DND-41 (cell line): ENCODE measurements at places on chromosomes 1 and 21.

DNA sequence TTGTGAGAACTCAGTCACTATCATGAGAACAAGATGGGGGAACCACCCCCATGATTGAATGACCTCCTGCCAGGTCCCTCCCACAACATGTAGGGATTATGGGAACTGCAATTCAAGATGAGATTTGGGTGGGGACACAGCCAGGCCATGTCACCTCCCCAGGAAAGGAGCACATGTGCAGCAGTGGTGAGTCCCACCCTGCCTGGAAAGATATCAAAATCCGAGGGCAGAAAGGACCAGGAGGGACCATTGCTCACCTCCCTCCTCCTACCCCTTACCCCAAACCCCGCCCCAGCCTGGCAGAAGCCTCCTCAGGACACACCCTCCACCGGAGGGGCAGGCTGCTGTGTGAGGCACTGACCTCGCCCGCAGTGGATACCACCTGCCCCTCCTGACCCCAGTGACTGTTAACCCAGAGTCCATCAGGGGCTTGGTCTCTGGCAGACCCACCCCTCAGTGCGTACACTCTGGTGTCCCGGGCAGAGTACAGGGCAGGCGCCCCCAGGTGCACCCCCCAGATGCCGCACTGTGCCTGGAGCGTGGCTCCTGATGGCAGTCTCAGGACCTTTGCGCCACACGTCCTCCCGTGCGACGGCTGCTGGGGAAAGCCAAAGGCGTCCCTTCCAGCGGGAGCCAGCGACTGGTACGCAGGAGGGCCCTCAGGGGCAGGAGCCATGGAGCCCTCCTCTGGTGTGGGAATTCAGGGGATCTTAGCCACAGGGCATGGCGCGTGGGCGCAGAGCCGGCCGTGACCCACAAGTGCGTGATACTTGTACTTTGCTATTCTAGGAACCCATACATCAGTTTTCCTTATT, 20.9 kb downstream of the PDXK start:
- no peak for DNase-seq

DNA sequence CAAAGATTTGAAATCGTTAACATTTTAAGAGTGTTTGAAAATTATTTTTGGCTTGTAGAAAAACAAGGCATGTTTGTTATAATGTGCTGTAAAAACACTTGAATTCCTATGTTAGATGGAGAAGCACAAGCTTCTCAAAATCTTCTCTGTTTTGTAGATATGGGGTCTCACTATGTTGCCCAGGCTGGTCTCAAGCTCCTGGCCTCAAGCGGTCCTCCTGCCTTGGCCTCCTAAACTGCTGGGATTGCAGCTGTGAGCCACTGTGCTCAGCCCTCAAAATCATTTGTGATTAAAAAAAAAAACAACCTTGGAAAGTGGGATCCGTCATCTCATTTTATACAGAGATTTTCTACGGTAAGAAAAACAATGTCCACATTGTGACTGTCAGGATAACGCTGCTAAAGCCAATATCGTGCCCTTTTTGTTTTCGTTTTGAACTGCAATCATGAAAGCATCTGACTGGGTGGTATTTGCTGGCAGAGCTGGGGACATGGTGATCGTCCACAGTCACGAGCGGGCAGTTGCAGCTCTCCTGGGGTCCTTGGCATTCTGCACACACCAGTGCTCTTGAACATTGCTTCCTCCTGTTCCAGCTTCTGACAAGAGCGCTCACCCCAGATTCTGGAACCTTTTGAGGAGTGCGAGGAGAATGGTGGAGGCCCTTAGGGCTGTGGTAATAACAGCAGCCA, 112.5 kb downstream of the PGBD5 start:
- no peak for DNase-seq

- peak; percentile 21 for DNase-seq
These were observed 9.6 kb downstream of the P3H1 start for GRCh38 chr1:42756956-42757891.

DNA sequence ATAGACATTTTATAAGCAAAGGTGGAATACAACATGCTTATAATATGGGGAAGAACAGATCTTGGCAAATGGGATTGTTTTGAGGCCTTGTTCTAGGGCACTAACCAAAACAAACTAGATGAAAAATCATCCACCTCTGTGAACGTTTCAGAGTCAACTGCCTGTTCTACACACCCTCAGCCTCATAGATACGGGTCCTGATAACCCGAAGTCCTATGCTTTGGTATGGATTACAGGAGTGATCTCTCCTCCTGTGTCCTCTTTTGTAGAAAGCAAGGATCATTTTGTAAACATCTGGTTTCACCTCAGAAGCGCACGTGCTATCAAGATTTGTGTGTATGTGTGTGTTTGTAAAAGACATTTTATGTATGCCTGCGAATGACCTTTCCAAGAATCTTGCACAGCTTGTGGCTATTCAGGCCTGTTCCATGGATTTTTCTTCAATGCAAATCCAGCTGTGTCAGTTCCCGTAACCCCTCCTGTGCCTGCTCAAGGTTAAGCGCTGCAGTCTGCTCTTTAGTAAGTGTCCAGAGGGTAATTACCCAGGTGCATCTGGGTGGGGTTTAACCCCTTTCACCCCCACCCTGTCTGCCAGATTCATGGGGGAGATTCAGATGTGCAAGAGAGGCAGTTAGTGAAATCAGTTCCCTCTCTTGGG, 132.4 kb downstream of the ROR1 start:
- no peak for DNase-seq

DNA sequence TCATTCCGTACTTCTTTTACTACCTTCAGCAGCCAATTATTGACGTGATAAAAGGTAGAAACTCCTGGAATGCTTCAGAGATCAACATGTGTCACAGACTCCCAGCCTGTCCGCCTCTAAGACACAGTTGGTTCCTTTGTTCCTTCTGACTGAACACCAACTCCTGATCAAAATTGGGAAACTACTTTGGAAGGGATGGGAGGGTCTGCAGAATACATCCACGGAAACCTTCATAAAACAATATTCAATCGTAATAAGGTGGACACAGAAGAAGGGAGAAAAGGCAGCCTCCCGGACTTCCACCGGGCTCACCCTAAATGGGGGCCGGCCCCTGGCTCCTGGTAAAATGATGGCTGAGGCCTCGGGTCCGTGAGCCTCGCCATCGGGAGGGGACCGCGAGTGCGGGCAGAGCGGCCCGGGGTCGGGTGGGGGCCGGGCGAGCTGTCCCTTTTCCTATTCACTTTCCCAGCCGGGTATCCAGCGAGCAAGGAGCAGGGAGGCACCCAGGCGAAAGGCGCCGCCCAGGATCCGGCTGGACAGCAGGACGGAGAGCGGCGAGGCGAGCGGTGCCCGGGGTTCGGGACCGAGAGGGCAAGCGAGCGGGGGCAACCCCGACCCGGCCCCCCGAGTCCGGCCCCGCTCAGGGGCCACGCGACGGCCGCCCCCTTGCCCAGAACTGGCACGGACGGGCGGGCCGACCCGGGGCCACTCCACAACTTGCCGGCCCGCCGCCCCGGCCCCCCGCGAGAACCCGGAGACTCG, 805 bp downstream of the NRIP1 start:
- DNase-seq, result peak; percentile 29

GRCh38 chr1:221543529-221544120, 198.3 kb downstream of the DUSP10 start:
- no peak for DNase-seq

DNA sequence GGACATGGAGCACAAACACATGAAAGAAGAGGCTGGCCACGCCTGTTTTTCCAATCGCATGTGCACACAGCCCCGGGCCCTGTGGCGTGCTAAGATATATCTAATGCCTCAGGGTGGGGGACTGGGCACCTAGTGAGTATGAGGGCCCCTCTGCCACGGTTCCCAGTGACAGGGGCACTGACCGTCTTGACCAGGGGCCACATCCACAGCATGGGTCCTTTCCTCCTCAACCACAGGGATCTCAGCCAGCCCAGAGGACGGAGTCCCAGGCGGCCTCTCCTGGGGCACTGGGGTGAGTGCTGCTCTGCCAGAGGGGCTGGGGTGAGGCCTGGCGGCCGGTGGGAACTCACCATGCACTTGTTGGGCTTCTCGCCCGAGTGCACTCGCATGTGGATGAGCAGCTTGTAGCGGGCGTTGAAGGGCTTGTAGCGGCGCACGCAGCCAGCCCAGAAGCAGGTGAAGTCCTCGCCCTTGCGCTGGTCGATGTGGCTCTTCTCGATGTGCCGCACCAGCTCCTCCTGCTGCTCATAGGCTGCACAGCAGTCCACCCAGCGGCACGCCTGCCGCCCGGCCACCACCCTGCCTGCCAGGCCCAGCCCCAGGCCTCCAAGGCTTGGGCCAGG, 134.7 kb downstream of the DMRTB1 start:
- no peak for DNase-seq

GRCh38 chr21:31326522-31327242, 17.4 kb downstream of the TIAM1 start:
- peak; percentile 65 for DNase-seq

DNA sequence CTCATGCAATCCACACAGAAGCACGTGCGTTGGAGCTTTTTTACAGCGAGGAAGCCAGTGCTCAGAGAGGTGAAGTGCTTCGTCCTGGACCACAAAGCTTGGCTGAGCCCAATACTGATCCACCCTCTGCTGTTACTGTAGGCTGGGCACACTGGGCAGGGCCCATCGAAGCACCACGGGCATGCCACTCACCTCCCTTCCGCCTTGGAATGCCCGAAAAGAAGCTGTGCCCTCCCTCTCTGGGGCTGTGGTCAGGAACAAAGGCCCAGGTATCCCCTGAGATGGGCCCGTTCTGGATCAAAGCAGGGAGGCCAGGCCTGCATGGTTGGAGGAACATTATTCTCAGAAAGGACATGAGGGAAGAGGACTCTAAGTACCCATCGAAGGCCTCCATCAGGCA, 206.7 kb upstream of the C1orf174 start:
- DNase-seq, result no peak

- no peak for DNase-seq
These were observed 185.9 kb downstream of the SLC45A1 start for GRCh38 chr1:8503842-8504241.

DNA sequence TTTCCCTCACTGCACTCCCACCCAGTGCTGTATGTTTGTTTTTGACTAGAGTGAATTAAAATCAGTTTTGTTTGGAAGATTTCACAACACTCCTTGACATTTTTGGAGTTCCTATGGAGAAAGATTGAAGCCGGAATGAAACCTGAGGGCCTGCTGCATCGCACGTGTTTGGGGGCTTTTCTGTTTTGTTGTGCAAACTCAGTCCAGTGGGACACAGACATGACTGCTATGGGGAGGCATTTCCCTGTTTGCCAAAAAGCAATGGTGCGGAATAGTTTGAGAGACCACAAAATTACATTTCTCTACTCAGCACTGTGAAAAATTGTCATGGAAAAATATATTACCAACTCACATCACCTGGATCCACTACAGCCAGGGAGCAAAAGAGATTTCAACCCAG, 43.8 kb upstream of the KCNE2 start:
- no peak for DNase-seq

DNA sequence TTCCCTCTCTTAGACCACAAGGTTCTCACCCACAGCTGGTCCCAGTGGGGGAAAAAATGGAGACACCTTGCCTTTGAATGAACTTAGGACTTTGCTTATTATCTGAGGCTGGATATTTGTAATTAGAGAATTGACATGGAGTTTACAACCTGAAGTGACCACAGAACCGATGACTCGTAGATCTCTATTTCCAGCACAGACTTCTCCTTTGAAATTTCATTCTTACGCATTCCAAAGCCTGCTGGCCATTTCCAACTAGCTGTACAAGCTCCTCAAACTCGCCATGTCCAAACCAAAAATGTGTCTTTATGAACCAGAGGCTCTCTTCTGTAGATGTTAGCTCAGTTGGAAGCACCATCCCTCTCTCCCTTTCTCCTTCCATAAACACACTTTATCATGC, 12.0 kb downstream of the RAB7B start:
- DNase-seq, result no peak

DNA sequence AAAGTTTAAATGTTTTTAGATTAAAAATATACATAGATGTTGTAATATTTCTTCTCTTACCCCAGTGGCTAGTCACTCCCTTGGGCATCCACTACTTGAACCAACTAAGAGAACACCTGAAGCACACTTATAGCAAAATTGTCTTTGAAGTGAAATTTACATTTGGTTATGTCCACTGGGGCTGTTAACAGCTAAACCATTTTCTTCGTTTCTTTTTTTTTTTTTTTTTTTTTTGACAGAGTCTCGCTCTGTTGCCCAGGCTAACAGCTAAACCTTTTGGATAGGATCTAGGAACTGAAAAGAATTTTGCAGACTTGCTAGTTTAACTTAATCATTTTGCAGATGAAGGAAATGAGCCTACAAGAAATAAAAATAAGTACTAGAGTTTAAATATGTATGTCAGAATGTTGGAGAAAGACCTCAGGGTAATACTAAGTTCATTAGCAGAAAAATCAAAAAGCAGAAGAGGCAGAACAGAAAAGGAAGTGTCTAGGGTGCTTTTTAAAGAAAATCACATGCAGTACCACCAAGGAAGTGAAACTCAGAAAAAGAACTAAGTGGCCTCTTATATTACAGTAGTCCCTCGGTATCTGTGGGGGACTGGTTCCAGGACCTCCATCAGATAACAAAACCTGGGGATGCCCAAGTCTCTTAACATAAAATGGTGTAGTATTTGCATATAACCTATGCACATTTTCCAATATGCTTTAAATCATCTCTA, 11.8 kb downstream of the DRAM2 start:
- no peak for DNase-seq

DNA sequence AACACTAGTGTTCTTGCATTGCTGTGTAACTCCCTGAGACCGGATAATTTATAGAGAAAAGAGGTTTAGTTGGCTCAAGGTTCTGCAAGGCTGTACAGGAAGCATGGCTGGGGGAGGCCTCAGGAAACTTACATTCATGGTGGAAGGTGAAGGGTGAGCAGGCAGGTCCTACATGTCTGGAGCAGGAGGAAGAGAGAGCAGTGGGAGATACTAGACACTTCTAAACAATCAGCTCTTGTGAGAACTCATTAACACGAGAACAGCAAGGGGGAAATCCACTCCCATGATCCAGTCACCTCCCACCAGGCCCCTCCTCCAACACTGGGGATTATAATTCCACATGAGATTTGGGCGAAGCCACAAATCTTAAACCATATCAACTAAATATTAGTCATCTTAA, 30.1 kb downstream of the RNF2 start:
- DNase-seq, result no peak

DNA sequence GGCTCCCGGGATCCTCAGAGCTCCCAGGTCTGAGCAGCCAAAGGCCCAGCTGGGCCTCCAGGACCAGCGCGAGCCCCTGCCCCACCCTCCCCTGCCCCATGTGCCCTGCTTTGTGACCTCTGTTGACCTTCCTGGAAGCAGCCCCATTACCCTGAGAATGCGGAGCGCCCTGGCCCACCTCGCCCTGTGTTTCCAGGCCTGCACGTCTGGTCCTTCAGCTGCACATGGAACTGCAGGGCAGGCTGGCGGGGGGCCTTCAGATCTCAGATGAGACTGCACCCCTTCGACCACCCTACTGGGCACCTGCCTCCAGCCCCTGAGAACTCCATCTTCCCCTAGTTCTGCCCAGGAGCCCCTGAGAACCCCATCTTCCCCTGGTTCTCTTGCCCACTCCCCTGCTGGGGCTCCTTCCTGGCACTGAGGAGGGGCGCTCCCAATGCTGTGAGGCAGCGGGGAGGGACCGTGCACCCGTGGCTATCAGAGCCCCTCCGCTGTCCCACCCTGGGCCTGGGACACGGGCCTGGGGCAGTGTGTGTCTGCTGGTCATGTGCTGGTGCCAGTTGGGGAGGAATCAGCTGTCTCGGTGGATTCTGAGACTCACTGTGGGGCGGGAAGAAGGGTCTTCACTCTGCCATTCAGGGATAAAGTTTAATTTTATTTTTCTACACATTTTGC, 25.1 kb downstream of the TMEM201 start:
- no peak for DNase-seq
